ENCODE measurements at places on chromosomes 7 and 10.

GRCh38 chr10:132447446-132448247 lies 50.6 kb downstream of the PWWP2B start:
- peak; percentile 84 for DNase-seq

GRCh38 chr10:821322-821721 lies 110.2 kb downstream of the LARP4B start:
- no peak for DNase-seq

DNA sequence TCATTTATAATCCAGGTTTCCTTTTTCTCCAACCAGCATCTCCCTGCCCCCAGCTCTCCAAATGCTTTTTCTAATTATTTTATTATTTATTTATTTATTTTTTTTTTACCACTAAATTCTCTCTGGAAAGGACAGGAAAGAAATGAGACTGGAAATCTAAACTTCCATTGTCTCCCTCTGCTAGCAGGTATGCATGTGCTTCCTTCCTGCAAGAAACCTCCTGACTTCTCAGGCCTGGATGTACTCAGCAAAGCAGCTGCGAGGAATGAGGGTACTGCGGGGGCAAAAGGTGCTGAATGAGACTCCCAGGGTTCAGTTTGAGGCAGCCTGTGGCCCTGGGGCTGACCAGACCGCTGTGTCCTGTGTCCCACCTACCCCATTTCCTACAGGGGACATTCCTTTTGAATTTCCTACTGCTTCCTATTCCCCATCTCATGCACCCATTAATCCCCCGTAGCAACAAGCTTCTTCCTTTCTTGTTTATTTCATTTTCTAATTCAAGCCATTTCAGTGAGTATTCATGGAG lies 324.6 kb upstream of the IGFBP3 start:
- no peak for DNase-seq

DNA sequence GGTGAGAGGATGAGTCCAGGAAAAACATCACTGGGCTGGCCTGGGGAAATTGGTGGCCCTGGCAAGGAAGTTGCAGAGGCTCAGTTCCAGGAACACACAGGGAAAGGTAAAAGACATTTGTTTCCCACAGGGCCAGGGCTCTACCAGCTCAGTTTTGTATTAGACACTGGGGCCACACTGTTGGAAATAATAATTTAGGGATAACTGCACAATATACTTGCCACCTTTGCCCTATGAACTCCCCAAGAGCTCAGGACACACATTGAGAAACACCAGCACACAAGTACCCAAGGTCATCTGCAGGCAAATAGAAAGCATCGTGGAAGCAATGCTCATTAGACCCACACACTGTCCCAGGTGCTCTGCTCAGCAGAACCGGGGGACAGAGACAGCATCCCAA lies 617.6 kb downstream of the PTPRN2 start:
- no peak for DNase-seq

GRCh38 chr7:2022021-2022409 lies 210.7 kb downstream of the MAD1L1 start:
- no peak for DNase-seq

DNA sequence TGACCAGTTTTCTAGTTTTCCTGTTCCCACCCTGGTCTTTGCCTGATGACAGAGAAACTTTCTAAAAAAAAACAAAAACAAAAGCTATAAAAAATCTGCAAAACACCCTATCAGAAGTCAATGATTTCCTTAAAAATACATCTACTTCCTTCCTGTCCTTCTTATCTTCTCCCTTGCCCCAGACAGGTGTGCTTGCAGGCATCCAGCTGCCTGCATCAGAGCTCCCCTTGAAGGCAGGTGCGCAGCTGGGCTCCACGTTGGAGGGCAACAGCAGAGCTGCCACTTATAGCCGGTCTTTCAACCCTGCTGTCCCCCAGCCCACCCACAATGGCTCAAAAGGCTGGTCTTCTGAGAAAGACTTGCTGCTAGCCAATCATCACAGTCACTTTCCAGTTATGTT lies 29.8 kb downstream of the UBE2D4 start:
- DNase-seq, result no peak

GRCh38 chr7:11261470-11261869 lies 287.8 kb downstream of the PHF14 start:
- DNase-seq, result no peak

DNA sequence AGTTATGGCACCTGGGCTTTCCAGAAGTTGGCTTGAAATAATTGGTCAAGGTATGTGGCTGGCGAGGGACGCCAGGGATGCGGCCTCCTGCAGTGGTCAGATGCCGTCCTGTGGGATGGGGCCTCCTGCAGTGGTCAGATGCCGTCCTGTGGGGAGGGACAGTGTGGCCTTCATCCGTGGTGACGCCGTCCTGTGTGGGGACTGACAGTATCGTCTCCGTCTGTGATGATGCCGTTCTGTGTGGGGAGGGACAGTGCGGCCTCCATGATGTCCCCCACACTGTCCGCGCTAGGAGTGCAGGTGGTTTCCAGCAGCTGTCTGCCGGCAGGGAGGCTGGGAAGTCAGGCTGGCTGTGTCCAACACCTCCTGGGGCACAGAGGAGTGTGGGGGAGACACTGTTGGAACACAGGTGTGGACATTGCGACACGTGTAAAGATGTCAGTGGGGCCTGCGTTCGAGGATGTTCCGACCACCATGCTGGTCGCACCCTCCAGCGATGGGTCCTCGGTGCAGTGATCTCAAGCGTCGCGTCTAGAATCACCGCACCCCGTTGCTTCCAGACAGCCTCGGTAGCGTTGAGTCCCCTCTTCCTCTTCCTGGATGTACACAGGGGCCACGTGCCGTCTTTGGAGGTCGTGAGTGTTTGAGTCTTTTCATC lies 52.6 kb downstream of the INPP5A start:
- DNase-seq, result no peak

- no peak for DNase-seq
Observed at GRCh38 chr7:46072722-46073121, 151.7 kb upstream of the IGFBP3 start.

- no peak for DNase-seq
Observed at GRCh38 chr7:143256325-143256724, 6.9 kb upstream of the GSTK1 start.

- DNase-seq, result no peak
Observed at GRCh38 chr7:157543276-157543675, 206.5 kb downstream of the DNAJB6 start.

GRCh38 chr7:111654343-111654742 lies 92.1 kb upstream of the IMMP2L start:
- no peak for DNase-seq

DNA sequence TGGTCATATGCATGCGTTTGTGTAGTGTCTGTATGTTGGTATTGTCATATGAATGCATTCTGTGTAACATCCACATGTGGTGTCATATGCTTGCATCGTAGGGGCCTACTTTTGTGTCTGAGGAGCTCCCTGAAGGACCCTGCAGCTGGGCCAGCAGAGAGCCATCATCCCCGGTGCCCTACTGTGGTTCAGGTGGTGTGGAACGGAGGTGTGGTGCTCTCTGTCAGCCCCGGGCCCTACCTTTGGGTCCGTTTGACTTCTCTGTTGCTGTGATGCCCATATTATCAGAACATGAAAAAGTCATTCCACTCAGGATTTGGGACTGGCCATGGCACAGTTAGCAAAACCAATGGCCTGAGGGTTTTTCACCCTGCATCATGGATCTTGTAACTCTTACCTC lies 217.9 kb downstream of the ADARB2 start:
- no peak for DNase-seq

DNA sequence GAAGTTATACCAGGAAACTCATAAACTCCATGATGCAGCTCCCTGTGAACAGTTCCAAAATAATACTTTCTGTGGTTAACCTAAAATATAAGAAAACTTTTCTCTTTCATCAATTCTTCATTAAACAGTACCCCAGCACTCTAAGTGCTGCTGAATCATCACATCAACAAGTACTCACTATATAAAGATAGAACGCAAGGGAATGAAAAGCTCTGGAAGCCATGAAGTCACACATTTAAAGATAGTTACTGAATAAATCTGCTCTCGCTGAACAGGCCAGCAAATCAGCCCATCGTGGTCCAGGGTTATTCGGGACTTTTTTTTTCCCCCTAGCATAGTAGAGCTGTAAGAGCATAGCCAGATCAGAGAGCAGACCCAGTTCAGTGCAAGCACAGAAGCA lies 254.3 kb downstream of the IPMK start:
- no peak for DNase-seq

GRCh38 chr7:75966190-75966961 lies 28.0 kb downstream of the TMEM120A start:
- DNase-seq, result no peak

- peak; percentile 54 for DNase-seq
Observed at GRCh38 chr10:133388973-133389818, 4.8 kb upstream of the MTG1 start.

GRCh38 chr7:136000288-136000913 lies 23.2 kb upstream of the MTPN start:
- DNase-seq, result no peak

DNA sequence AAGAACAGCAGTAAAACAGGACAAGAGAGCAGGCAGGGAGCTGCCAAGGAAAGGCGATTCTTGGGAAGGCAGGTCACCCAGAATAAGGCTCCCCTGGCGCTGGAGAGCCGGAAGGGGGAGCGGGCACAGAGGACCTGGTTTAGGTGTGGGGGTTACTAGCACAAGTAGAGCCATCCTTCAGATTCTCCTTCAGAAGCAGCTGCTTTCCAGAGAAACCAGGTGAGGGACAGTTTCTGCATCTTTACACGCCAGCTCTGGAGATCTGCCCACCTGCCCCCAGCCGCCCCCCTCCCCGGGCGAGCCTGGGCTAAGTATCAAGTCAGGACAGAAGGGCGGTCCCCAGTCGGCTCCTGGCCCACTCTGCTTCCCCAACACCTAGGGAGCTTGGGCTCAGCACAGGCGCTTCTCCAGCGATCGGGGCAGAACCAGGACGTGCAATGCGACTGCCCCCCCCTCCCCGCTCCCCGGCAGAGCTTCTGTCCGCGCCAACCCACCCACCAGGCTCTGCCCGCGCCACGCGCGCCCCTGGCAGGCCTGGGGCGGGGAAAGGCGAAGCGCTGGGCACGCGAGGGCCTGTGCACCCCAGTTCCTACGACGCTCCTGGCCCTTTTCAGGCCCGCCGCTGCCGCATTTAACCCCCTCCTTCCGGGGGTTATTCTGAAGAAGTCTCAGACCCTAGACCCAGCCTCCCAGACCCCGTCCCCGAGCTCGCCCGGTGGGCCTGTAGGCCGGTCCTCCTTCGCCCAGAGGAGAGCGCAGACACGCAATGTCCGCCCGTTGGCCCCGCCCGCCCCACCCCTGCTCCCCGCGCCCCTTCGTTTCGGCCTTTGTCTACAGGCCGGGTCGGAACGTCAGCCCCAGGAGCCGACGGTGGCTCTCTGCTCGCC lies 4.4 kb upstream of the EN2 start:
- no peak for DNase-seq

DNA sequence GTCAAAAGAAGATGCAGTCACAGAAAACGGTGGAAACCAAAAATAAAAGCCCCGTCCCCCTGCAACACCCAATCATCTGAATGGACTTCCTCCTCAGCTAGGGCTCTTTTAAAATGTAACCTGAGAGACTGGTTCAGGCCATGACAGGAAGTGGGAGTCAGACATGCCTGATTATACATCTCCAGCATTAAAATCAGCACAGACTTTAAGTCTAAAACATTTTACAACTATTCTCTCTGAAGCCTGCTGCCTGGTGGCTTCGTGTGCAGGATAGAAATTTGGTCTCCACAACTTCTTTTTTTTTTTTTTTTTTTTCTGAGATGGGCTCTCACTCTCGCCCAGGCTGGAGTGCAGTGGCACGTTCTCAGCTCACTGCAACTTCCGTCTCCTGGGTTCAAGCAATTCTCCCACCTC lies 30.3 kb downstream of the HACD1 start:
- DNase-seq, result peak; percentile 2

DNA sequence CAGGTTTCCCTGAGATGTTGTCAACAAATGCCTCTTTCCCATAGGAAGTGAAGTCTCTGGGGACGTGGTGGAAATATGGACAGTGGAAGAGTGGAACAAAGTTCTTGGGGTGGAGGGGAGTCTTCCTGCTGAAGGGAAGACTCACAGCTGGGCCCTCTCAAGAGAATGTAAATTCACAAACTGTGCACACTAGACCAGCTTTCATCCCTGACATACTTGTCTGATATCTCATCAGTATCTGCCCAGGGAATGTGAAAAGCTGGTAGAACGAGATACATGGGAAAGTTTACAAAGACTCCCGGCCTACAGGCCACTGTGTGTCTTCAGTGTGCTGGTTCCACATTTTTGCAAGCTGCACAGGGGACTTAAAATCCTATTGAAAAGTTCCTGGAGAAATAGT lies 16.7 kb upstream of the CCDC3 start:
- no peak for DNase-seq

GRCh38 chr10:71608819-71609768 lies 110.5 kb downstream of the C10orf105 start:
- DNase-seq, result peak; percentile 51

DNA sequence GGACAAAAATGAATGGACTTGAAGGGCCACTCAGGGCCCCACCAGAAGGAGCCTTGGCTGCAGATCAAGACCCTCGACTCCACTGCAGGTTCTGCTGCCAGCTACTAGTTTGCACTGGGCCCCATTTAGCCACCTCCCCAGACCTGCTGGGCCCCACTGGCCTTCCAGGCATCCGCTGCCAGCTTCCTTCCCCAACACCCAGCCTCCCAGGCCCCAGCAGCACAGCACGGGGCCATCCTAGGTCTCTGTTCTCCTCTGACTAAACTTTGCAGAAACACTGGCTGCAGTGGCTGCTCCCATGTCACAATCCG lies 277.4 kb upstream of the KLF14 start:
- no peak for DNase-seq

- DNase-seq, result no peak
Observed at GRCh38 chr10:118501171-118501570, 94.3 kb downstream of the PRLHR start.

GRCh38 chr7:5354460-5355232 lies 69.0 kb downstream of the TNRC18 start:
- DNase-seq, result no peak

DNA sequence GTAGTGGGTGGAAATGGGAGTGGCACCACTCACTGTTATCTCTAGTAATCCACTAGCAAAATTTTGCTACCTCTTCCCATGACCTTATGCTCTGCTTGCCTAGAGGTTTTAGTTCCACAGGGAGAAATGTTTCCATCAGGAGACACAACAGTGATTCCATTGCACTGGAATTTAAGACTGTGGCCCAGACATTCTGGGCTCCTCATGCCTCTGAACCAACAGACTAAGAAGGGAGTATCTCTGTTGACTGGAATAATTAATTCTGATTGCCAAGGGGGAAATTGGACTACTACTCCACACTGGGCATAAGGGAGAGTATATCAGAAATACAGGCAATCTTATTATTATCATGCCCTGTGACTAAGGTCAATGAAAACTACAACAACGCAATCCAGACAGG lies 16.2 kb upstream of the BRAF start:
- DNase-seq, result no peak

DNA sequence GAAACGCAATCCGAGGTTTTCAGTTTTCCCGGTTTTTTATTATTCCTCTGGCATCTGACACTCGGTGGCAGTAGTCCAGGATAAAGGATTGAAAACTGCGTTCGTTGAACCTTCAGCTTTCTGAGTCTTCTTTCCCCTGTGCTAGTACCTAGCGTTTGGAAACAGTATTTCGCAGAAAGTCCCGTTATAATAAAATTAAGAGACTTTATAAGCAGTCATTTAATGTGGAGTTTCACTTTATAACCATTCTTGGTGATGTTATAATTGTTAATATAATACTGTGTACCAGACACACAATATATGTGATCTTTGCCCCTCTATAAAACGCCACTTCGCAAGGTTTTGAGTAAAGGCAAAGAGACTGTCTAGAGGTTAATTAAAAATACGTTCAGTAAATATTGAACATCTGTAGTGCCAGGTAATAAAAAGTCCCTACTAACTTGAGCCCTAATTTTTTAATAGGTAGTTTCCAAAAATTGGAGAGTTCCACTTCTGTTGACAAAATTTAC lies 874 bp downstream of the CISD1 start:
- DNase-seq, result peak; percentile 6

GRCh38 chr7:25006276-25006675 lies 26.3 kb upstream of the OSBPL3 start:
- DNase-seq, result no peak
